ENCODE measurements at places on chromosomes 11 and 22.

DNA sequence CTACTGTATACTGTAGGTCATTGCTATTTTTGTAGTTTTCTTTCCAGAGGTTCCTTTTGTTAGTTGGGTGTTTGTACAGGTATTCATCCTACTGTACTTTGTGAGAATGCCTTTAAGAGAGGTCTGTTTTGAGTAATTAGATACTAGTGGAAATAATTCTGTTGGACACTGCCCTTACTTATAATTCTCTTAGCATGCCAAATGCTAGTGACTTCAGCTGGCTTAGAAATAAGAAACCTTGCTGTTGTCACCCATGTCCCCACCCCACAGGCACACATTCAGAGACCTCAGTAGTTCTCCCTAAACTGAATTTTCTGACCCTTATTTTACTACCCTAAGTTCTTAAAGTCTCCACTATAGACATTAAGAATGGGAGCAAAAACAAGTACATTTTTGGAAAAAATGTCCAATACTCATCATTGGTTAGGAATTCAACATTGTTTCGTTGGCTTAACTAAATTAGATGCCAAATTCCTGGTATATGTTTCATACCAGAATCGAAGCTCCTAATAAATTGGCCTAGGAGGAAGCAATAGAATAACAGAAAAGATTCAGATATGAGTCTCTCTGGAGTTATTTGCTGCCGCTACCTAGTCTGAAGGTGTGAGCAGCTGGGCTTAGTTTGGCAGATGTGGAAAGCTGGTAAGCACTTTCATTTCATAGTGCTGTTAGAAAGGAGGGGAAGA, 28.4 kb downstream of the ZNF143 start:
- no peak for DNase-seq

- no peak for DNase-seq
Measured at GRCh38 chr11:90468923-90469322, 246.1 kb upstream of the CHORDC1 start.

DNA sequence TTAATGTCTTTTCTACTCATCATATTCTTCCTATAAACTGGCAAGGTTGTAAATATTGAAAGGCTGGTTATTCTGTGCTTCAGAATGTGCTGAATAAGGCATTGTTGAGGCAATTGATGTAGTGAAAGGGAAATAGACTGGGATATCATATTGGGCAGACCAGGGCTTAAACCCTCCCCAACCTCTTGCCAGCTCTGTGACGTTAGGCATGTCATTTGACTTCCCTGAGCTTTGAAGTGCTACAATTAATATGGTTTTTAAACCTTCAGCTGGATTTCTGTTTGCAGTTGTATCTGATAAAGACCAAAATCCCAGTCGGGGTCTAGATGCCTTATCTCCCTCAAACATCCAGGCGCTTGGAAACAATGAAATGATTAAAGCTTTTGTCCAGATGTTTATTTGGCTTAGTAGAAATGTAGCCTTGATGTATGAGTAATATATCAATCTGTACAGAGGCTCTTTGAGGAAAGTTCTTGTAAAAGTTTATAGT, 208.1 kb downstream of the DBX1 start:
- DNase-seq, result no peak

- DNase-seq, result no peak
Measured at GRCh38 chr11:8309311-8309710, 45.6 kb upstream of the LMO1 start.

DNA sequence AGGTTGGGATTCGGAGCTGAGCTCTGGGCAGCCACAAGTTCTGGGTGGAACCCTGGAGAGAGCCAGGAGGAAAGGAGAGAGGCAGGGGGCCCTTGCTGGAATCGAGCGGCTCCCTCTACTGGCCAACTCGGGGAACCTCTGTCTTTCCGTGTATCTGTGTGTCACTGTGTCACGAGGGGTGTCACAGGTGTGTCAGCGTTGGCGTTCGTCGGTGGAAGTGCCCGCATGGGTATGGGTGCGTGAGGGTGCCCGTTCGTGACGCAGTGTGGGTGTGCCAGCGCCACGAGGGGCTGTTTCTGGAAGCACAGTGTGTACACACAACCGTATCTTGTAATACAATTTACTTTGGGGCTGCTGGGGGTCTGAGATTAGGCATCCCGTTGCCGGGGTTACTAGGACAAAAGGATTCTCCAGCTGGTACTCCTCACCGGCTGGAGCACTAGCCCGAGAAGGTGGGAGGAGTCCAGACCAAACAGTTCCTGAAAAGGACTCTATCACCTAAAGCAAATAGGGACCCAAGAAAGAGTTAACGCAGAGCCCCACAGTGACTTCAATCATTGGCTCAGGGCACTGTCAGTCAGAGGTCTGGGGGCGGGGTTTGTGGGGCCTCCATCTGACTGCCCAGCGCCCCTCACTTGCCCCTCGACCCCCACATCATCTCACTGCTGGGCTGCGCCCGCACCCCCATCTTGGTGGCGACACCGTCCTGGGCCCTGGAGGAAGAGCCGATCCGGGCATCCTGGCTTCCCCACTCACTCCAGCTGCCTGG, 2.6 kb upstream of the BCL9L start:
- peak; percentile 94 for DNase-seq

- no peak for DNase-seq
Measured at GRCh38 chr11:124751741-124752470, at the start of gene VSIG2. Gene VSIG2 (minus strand): TSS chr11:124752255. CDS start chr11:124752137, 118 bp downstream.

DNA sequence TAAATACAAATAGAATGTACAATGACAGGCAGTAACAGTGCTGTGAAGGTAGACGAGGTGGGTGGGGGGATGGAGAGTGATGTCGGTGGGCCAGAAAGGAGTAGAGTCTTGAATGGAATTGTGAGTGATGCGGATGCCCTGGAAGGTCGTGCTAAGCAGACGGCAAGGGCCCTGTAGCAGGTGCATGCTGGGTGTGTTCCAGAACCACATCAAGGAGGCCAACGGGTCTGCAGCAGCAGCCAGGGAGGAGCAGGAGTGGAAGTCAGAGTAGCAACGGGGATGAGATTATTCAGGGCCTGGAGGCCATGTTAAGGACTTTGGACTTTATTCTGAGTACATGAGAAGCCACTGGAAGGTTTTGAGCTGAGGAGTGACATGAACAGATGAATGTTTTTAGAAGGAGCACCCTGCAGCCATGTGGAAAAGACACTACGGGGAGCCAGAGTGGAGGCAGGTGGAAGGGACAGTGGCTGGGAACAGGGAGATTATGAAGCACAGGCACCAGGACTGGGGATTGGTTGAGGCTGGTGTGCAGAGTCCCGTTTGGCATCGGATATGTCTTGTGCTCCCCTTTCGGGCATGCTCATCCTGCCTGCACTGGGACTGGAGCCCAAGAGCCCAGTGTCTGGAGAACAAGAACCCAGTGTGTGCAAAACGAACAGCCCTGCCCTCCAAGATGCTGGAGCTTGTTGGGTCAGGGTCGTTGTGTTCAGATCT, 74.1 kb downstream of the COMMD9 start:
- DNase-seq, result no peak

- DNase-seq, result no peak
Measured at GRCh38 chr22:45867118-45867905, 109.7 kb downstream of the WNT7B start.

GRCh38 chr11:75263944-75264349, 23.4 kb downstream of the TPBGL start:
- no peak for DNase-seq

GRCh38 chr22:20531404-20532201, 24.2 kb downstream of the MED15 start:
- DNase-seq, result no peak

DNA sequence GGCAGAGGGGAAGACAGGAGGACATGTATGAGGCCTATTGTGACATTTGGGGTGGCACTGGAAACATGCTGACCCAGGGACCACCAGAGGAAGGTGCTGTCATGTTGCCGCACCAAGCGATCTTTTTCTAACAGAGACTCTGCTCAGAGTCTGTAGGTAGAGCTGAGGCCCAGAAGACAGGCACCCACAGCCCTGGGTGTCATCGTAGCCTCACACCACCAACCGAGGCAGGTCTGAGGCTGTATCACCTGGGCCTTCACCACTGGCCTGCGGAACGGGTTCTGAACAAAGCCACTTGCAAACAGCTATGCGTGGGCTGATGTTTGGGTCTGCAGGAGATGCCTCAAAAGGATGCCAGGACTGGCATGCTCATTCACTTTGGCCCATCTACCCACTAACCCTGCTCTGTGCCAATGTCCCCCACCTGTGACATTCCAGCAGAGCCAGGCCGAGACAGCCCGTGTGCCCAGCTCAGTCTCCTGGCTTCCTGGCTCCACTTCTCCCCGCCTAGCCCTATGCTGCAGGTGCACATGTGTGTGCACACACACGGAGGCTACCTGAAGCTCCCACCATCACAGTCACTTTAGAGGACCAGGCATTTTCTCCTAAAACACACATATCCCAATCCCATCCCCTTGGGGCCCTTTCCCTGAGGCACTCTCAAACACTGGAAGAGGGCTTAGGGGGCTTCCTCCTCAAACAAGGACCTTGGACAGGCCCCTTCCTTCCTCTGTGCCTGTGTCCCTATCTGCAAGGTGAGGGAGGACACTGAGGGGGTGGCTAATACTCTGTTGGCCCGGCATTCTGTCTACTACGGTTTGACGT, 3.6 kb downstream of the TRIM29 start:
- no peak for DNase-seq

DNA sequence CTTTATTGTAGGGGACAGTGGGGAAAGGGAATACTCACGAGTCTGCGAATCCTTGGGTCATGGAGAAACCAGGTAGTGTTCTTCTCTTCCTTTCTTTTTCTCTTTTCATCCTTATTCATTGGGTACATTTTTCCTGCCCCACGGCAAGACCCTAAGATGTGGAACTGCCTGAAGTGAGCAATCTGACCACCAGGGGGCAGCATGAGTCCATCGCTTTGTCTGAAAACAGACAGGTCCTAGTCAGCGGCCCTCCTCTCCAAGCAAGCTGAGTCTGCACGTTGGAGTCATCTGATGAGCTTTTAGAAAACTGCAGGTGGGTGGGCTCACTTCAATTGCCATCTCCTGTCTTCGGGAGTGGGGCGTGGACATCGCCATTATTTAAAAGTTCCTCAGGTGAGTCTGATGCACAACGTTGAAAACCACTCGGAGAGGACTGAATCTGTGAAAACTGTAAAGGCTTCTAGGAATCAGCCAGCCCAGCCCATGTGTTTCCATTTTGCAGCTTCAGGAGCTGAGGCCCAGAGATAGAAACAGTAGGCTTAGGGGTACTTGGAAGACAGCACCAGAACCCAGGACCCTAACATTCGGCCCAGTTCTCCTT, 34.0 kb upstream of the FBXO3 start:
- DNase-seq, result peak; percentile 87

DNA sequence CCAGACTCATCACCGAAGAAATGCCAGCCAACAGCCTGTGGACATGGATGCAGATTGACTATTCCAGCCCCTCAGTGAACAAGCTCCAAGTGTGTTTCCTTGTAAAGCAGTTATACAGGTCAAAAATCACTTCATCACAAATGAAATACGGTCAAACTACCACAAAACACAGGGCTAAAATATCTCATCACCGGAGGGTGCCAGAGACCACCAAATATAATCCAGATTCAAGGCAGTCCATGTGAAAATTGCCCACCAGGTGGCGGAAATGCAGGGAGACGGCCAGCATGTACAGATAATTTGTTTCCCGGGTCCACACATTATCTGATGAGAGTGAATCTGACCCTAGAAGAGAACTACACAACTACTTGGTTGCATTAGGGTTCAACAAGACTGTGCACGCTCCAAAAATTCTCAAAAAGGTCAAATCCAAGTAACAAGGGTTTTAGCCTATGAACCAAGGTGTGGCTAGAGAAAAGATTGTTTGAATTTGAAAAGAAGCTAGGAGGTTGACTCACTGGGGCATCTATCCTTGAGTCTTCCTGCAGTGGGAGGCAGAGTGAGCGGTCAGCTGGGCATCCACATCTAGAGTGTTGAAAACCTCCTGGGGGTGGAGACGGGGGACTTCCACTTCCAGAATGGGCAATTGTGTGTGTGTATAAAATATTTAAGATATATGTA, 71.7 kb downstream of the IGLL5 start:
- peak; percentile 66 for DNase-seq

GRCh38 chr22:22237521-22237920, 7.1 kb upstream of the VPREB1 start:
- DNase-seq, result no peak

DNA sequence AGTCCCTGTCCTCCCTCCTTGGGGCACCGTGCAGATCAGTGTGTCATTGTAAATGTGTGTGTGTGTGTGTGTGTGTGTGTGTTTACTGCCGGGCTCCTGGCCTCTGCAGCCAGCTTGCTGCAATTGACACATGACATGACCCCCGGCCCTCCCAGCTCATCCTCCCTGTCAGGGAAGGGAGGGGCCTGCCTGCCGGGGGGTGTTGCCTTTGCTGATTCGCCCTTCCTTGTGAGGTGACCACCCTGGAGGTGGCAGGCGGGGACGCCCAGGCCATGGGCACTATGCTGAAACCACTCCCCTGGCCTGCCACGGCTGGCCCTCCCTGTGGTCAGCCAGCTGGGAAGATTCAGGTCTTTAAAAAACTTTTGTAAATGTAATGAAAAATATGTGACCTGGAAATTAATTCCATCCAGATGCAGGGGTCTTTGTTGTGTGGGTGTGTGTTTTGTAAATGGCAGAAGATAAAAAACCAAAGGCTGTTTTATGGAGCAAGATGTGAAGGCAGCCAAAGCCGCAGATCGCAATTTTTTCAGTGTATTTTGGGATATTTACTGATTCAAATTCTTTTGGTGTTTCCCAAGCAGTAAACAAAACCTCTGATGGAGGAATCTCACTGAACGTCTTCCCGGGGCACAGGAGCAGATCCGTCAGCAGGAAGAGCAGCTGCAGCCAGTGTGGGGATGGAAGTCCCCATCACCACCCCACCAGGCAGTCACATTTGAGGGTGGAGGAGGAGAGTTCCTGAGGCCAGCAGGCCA, 23.2 kb downstream of the SHISAL1 start:
- no peak for DNase-seq

- no peak for DNase-seq
Measured at GRCh38 chr22:49062802-49063544, 764.7 kb downstream of the BRD1 start.

- DNase-seq, result no peak
Measured at GRCh38 chr11:58739725-58740430, 8.1 kb upstream of the GLYAT start.

DNA sequence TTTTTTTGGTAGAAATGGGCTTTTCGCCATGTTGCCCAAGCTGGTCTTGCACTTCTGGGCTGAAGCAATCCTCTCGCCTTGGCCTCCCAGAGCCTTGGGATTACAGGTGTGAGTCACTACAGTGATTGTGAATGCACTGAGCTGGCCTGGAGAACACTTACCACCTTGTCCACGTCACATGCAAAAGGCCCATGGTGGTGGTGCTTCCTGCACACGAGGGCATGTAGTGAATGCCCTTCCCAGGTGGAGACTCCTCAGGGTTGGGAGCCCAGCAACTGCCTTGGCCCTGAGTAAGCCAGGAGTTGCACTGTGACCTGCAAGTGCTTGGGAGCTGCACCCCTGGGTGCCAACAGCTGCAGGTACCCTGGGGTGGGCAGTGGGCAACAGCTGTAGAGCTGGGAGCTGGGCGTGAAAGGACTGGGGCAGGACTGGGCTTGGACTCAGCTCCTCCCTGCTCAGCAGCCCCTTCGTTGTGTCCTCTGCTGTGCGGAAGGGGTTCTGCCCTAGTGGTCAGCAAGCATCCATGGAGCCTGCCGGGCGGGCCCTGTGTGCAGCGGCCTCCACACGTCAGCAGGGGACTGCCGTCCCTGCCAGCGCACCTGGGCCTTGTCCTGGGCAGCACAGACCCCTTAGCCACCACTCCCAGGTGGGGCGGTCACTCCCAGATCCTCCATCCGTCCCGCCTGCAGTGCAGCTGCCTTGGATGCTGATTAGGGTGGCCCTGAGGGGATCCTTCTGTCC, 9.3 kb upstream of the ADORA2A start:
- no peak for DNase-seq

Data from activated CD4-positive, alpha-beta T cell treated with anti-CD3 and anti-CD28 coated beads, Interleukin-2, amount 50 U/mL, for 1 hour (primary cell).